ENCODE measurements at places on chromosomes 12 and 14. TPM values are rescaled to one million over a fixed set of nuclear protein-coding genes. Genes with fewer than 3 reads are reported as not detected.

The LRRC10 gene
- not detected for total RNA-seq

- peak; percentile 64 for DNase-seq
Observed at GRCh38 chr12:111597831-111598636, 1.1 kb downstream of the ATXN2 start.

DNA sequence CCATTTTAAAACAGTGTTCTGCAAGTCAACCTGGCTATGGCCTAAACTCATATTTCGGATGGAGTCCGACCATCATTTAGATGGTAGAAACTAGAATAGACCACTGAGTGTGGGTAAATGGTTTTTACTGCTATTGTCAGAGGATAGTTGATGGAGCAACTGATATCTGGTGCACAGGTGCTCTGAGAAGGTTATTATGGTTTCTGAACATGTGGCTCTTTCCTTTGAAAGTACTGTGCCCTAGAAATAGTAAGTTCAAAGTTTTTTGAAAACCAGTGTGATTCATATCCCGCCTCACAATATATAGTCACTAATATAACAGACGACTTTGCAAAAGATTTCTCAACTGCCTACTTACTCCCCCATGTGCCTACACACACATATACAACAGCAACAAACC lies 64.4 kb upstream of the BTG1 start:
- no peak for DNase-seq

- peak; percentile 5 for DNase-seq
Observed at GRCh38 chr14:101500681-101501080, 60.6 kb upstream of the DIO3 start.

- no peak for DNase-seq
Observed at GRCh38 chr14:90540437-90540836, 143.6 kb downstream of the CALM1 start.

- no peak for DNase-seq
Observed at GRCh38 chr14:53696217-53696965, 260.2 kb downstream of the BMP4 start.

- DNase-seq, result no peak
Observed at GRCh38 chr12:130617219-130617618, 98.9 kb downstream of the RIMBP2 start.

DNA sequence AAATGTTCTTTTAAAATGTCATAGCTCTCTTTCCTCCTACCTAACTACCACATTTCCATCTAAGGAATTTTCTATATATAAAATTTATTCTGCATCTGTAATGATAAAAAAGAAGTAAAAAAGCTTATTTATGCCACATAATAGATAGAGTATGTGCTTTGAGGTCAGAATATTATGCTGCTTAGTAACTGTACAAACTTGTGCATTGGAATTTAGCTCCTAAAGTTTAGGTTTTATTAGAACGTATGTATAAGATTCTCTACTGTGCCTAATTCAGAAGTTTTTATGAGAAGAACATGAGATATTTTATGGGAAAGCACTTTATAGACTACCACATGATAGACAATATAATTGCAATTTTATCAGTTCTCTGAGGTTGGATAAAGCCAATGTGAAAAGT lies 384.6 kb downstream of the SLC16A7 start:
- no peak for DNase-seq

Measured in ovary (tissue), 10 donors.